ENCODE measurements at places on chromosomes 1 and 21.

DNA sequence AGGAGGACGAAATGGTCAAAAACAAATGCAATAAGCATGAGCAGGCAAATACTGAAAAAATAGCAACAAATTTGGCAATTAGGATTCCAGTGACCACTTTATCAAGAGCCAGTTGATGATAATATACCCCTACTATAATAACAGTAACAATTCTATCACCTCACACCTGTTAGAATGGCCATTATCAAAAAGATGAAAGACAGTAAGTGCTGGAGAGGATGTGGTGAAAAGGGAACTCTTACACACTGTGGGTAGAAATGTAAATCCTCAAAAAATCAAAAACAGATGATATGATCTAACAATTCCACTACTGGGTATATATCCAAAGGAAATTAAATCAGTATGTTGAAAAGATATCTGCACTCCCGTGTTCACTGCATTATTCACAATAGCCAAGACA lies 114.3 kb upstream of the GFI1 start:
- no peak for DNase-seq

DNA sequence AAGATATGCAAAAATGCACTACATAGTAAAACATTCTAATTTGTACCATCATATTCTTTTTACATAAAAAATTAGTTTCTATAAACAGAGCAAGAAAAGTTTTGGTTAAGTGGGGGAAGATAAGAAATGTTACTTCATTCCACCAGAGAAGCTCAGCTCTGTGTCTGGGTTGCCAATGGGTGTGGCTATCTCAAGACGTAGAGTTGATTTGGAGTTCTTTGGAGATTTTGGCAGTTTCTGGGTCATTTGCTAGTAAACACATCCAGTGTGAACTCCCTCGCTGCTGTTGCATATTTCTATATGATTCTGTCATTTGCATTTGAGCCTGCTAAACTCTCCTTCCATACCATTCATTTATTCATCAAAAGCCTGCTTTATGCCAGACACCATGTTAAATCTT lies 7.2 kb downstream of the RGL1 start:
- DNase-seq = no peak

DNA sequence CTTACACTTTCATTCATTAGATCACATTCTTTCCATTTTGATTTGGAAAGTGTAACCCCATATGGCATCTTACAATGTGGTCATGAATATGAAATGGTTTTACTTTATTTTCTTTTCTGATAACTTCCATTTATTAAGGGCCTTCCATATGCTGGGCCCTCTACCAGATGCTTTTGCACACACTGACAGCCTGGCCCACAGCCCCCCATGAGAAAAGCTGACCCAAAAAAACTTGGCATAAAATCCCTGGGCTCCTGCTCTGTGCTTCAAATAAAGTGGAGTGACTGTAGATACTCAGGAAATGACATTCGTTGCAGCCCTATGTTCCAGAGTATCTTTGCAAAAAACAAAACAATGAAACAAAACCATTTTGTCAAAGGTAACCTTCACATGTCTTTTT lies 48.8 kb downstream of the PRDX6 start:
- DNase-seq = no peak

- DNase-seq = no peak
These were observed 38.5 kb upstream of the PDE9A start for GRCh38 chr21:42614811-42615351.

- no peak for DNase-seq
These were observed 348.5 kb downstream of the PTPRU start for GRCh38 chr1:29584776-29585175.

GRCh38 chr1:41822866-41823265 lies 95.9 kb downstream of the HIVEP3 start:
- no peak for DNase-seq

DNA sequence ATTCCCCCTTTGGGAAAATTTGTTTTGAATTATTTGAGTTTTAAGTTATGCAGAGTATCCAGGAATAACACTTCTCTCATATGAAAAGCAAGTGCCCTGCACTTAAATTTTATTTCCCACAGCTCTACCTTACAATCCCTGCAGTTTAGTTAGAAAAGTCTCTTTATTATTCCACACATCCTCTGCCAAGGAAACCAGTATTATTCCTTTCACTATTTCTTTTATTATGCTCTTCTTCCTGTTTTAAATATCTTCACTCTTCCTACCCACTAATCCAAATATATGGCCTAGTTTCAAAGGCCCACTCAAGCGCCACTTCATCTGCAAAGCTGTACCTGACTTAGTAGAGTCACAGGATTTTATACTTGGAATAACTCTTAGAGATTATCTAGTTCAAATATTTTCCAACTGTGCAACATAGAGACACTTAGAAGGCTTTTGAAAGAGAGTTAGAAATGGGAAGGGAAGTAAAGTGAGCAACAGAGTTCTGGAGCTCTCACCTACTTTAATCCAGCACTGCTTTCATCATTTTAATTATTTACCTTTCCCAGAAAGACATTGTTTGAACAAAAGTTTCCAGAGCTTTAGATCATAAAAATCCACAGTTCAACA lies 97.2 kb upstream of the LYPLAL1 start:
- no peak for DNase-seq

DNA sequence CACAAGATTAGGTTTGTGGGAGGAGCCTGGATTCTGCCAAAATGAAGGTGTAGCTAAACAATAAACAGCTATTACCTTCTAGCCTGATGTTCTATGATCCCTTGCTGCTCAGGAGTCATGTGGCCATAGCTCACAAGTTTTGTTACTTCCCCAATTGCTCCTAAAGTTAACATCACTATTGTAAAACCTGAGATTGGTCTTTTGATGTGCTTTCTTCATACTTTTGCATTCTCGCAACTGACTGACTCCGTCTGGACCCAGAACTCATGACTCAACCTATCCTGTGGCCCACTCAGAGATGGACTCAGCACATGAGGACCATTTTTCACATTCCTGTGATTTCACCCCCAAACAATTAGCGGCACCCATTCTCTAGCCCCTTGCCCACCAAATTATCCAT lies 69.1 kb downstream of the PTGS2 start:
- DNase-seq = no peak

- DNase-seq = no peak
These were observed 24.5 kb downstream of the KIAA0319L start for GRCh38 chr1:35532497-35533223.

GRCh38 chr1:229970714-229971113 lies 96.3 kb upstream of the GALNT2 start:
- no peak for DNase-seq

DNA sequence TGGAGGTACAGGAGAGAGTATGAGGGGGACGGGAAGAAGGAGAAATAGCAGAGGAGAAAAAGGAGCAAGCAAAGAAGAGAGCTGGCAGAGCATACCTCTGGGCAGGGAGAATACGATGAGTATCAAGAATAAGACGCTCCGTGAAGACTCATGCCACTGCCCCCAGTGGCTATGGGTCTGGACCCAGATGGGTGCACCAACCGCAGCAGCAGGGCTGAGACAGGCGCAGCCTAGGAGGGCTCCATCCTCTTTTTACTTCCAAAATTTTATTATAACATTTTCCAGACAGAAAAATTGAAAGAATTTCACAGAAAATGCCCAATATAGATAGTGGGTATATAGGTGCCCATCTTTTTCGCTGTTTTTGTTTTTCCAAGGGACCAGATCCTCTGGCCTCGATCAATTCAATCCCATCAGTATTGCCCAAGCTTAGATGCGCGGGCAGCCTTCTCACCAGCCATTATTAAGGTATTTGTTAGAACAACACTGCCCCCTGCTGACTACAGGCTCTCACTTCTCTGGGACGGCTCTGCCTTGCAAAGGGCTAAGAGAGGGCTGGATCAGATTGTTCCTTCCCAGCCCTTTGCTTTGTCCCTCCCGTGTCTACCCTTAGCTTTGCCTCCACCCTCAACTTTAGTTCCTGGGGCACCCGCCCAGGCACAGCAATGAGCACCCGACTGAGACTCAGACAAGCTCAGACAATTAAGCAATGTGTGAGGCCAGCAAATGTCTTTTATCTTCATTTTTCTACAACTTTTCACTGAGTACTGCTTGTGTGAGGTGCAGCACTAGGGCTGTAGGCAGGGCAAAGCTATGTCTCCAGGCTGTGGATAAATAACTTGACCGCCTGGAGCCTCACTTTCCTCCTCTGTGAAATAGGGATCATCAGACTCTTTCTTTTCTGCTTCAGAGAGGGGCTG lies 17.5 kb upstream of the CAMK1G start:
- DNase-seq = peak; percentile 35

GRCh38 chr1:210758761-210759160 lies 375.2 kb downstream of the KCNH1 start:
- DNase-seq = no peak

GRCh38 chr1:234933475-234933874 lies 195.2 kb downstream of the TOMM20 start:
- no peak for DNase-seq

GRCh38 chr1:108130794-108131193 lies 69.3 kb downstream of the SLC25A24 start:
- no peak for DNase-seq

GRCh38 chr1:22207511-22208267 lies 64.8 kb upstream of the WNT4 start:
- no peak for DNase-seq

- no peak for DNase-seq
These were observed 79.7 kb downstream of the RUNX3 start for GRCh38 chr1:24850328-24850920.

DNA sequence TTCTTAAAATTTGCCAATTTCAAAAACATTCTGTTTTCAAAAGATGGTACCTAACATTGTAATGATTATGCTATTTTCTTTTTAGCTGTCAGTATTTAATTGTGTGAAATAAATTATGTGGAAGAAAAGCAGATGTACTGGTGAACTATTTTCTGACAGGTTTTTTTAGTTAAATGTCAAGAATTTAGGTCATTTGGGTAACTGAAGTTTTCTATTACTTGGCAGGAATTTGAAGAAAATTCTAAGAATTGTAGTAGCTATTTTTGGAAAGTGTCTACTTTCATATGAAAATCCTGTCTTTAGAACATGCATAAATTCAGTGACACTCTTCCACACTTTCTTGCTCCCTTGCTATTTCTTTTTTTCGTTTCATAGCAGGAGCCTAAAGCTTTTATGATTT lies 28.5 kb upstream of the PTPRC start:
- DNase-seq = no peak

GRCh38 chr1:220271706-220272046 lies 577 bp downstream of the RAB3GAP2 start:
- DNase-seq = no peak

GRCh38 chr1:14919751-14920150 lies 233.8 kb upstream of the TMEM51 start:
- DNase-seq = no peak

- no peak for DNase-seq
These were observed 1302.1 kb upstream of the ADGRL2 start for GRCh38 chr1:80498673-80499072.

GRCh38 chr1:232630047-232630893 lies at the start of gene SIPA1L2:
Gene SIPA1L2 (minus strand): TSS chr1:232630133. CDS start chr1:232515339, 114,794 bp downstream.
- no peak for DNase-seq

DNA sequence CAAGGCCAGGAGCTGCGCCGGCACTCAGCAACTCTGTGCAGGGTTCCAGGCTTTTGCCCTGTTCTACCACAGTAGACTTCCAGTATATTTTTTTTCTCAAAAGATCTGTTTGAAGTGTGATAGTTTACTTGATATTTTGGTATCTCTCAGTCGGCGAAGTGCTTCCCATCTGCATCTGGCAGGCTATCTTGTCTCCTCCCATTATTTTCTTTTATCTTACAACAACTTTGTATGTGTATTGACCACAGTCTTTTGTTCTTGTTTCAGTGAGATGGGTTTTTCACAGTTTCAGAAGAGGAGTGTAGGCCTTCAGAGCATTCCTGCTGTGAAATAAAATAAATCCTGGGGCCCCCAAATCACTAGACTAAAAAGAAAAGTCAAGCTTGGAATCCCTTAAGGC lies 292.9 kb downstream of the PTGER3 start:
- no peak for DNase-seq

DNA sequence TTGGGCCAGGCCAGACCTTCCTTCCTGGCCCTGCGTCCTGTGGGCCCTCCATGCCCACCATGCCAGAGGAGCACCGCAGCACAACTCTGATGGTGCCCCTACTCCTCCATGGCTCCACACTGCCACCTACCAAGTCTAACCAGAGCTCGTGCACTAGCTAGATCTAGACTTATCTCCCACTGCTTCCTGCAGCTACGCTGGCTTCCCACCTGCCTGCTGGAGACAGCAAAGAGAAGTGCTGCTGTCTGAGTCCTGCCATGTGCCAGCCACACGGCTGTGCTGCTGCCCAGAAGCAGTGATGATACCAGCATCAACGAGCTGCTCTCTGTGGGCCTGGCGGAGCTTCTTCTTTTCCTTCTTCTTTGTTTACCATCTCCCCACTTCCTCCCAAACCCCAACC lies 4.5 kb downstream of the GUCA2B start:
- DNase-seq = no peak

DNA sequence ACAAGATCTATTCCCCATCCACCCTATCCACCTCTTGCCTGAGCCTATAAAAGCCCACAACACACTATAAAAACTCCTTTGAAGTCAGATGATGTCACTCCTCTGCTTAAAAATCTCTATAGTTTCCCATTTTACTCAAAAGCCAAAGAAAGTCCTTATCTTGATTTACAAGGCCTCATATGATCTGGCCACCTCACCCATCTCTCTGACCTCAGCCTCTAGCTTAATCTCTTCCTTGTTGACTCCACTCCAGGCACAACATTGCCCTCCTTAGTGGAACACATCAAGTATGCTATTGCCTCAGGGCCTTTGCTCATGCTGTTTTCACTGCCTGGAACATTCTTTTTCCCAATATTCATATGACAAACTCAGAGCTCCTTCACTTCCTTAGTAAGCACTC lies 33.3 kb downstream of the ZNF281 start:
- no peak for DNase-seq

DNA sequence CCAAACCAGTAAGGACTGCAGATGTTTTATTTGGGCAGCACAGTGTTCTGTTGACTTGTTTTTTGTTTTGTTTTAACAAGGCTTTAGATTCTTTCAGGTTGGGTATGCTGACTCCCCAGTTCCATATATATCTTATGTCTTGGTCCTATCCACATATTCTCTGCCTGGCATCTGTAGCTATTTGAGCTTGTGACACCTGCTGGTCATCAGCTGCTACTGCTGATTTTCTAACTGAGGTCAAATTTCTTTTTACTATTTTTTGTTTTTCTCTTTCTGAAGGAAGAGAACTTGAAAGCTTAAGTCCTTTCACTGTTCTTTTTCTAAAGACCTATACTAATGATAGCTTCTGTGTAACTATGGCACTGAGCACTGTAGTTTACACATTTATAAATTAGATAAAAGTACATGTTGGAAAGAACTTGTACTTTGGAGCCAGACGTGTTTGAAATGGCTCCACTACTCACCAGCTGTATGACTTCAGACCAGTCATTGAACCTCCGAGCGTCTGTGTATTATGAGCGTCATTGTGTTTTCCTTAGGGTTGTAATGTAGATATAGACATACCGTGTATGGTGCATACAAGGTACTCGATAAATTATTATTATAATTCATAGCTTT lies 109.4 kb downstream of the NRDC start:
- DNase-seq = peak; percentile 4

DNA sequence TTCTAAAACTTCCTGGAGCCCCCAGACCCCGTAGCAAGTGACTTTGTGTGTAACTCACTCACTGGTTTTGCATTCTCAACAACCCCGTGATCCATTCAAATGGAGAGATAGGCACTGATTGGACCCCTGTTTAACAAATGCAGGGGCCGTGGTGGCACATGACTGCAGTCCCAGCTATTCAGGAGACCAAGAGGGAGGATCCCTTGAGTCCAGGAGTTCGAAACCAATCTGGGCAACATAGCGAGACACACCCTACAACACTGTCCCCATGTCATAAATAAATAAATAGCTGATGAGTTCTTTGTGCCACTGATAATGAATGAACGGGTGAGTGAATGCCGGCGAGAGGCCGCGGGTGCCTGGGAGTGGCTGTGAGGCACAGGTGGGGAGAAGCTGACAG lies 59.4 kb upstream of the PAX7 start:
- no peak for DNase-seq
